IMR-90 (cell line): ENCODE measurements at places on chromosomes 4 and X.

DNA sequence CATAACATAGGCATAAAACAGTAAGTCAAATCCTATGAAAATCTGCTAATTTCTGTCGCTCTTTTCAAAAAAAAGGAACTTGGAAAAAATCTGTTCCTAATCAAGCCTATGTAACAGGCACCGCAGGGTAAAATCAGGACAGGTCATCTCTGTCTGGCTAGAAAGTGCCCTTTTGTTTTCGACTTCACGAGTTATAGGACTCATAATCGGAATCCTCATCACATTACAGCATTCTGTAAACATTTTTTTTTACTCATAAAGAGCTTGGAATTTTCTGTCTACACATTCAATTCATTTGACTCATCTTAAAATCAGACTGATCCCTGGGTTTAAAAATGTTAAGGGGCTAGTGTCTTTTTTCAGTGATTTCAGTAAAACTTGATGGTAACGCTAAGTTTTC lies 181.7 kb upstream of the TBC1D9 start:
- peak; percentile 80 for DNase-seq

DNA sequence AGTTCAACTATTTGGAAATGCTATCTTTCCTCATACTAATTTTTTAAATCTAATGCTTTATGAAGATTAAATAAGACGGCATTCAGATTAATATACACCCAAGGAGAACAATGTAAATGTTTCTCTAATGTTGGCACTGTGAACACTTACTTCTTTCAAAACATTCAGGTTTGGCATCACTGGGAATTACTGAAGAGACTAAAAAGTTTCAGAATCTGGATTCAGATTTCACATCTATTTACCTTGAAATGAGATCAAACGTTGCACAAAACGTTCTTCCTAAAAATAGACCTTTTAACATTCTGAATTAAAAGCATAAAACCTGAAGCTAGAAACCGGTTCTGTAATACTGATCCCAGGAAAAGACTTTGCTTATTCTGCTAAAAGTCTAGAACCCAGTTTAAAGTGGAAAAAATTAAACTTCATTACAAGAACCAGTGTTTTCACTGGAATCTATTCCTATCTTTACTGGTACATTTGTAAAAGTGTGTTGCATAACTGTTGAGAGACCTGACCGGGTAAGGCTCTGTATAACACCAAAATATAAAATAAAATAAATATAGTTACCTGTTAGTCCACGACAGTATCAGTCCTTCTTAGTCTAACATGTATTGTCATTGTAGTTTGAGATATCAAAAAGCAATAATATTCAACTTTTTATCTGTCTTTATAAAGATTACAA lies 117.4 kb upstream of the MAP9 start:
- DNase-seq = no peak

- DNase-seq = peak; percentile 4
Measured at GRCh38 chr4:125801373-125801772, 486.6 kb downstream of the FAT4 start.

- peak; percentile 38 for DNase-seq
Measured at GRCh38 chr4:73257651-73258435, 755 bp downstream of the ANKRD17 start.

DNA sequence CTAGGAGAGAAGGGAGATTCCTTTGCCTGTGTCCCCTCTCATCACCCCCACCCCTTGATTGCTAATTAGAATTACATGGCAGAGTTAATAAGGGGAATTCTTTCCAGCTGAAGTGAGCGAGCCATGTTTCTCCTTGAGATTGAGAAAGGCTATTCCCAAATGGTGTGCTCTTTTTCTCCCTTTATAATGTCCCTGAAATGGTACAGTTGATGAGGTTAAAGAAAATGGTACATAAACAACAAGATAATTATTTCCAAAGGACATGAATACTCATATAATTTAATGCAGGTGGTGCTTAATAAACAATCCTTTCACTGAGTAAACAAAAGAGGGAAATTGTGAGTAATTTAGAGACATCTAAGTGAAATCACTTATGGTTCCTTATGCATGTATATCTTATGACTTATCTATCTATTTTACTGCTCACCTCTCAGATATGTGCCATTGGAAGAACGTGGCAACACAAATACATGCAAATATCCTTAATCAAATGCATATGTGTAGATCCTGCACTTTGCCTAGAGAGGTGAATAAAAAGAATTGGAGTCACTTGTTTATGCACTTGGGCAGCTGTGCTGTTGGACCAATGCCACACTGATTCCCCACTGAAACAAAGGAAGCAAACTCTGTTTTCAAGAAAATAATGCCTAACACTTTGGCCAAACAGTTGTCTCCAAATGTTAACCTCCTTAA lies 106.6 kb upstream of the WDR44 start:
- peak; percentile 61 for DNase-seq
